ENCODE measurements at places on chromosomes 4 and X.

GRCh38 chrX:15500497-15500966 lies at the start of gene BMX:
Gene BMX, plus strand, starts transcription at chrX:15500807. Its CDS starts 7,547 bp downstream, at chrX:15508354.
- no peak for DNase-seq

GRCh38 chrX:39688576-39689375 lies 409.0 kb downstream of the BCOR start:
- peak; percentile 81 for DNase-seq

DNA sequence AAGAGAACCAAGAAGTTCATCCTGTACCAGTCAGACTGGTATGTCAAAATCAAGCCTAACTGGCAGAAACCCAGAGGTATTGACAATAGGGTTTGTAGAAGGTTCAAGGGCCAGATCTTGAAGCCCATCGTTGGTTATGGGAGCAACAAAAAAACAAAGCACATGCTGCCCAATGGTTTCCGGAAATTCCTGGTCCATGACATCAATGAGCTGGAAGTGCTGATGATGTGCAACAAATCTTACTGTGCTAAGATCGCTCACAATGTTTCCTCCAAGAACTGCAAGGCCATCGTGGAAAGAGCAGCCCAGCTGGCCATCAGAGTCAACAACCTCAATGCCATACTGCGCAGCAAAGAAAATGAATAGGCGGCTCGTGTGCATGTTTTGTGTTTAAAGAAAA lies 172.7 kb upstream of the MED14 start:
- no peak for DNase-seq

DNA sequence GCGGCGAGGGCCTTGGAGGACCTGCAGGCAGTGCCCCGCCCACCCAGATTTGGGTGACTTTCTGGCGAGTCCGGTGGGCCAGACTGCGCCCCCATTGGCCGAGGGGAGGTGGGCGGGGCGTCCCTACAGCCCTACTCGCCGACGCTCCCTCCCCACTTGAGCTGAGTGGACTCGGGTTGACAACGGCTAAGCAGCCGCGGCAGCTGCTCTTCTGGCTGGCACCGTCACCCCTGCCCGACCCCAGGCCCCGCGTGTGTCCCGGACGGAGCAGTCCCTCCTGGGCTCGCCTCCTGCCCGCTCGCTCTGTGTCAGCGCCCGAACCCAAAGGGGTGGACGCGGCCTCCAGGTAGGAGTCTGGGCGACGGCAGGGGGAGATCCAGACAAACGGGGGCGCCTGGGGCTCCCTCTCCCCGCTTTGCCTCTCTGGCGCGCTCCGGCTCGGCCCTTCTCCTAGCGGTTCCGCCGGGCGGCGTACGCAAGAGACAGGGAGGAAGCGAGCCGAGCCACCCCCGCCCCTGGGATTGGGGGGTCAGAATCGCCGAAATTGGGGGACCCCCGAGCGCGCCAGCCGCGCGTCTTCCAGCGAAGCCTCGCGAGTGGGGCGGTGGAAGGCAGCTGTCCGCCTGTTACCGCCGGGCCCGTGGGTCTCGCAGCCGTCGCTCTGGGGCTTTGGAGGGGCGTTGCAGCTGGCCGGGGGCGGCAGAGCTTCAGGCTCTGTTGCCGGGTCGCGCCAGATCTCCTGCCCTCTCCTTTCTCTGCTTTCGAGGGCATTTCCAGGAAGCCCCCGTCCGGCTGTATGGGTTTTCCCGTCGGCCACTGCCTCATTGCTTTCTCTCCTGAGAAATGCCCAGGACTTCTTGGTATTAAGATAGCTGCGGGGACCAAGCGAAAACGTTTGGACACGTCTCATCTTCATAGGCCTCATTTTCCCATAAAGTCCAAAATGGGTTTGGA lies 46.3 kb downstream of the STARD8 start:
- peak; percentile 24 for DNase-seq

GRCh38 chr4:104330125-104330905 lies 164.4 kb downstream of the CXXC4 start:
- DNase-seq = no peak

GRCh38 chr4:177860171-177860570 lies 417.9 kb upstream of the AGA start:
- no peak for DNase-seq

DNA sequence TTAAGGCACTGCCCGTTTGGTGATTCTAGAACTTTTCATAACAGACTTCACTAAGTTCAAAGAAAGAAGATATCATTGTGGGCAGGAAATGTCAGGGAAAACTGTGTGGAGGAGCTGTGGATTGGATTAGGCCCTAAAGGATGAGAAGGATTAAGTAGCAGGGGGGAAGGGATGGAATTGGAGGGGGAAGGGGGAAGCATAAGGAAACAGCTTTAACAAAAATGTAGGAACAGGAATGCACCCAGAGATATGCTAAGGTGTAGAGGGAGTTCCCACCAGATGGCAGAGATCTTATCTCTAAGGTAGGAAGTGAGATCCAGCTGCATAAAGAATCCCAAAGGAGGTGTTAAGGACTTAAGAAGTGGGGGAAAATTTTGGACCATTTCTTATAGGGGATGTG lies 114.5 kb downstream of the LARP7 start:
- no peak for DNase-seq

GRCh38 chr4:5527211-5527610 lies 181.1 kb downstream of the EVC2 start:
- DNase-seq = no peak

DNA sequence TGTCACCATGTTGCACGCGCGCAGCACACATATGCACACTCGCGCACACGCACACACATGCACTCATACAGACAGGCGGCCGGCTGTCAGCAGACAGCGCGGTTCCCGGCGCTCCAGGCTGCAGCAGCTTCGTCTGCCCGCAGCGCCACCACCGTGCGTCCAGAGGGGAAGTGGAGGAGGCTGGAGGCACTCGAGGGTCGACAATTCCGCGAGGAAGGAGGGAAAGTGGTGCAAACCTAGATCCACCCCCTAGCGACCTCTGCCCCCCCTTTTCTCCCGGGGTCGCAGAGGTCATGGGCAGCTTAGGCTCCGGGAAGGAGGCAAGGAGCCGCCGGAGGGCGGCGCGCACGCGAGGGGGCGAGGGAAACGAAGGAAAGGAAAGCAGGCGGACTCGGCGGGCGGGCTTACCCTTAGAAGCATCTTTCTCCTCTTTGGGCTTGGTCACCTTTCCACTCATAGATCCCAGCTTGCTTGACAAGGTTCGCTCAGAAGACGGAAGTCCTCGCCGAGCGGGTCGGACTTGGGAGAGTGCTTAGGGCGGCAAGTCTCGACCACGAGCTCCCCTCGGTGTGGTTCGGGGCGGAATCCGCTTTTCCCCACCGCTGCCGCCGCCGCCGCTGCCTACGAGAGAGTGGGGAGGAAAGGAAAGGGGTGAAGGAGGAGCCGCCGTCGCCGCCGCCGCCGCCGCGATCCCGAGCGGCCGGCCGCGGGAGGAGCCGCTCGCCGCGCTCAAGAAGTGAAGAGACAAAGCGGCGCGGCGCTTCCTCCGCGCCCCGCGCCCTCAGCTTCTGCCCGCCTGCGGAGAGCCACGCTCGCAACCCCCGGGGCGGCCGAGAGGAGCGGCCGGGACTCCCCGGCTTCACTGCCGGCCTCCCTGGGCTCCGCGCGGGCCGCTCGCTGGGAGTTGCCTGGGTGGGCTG lies 326.6 kb upstream of the F9 start:
- no peak for DNase-seq

- no peak for DNase-seq
These were observed 334.2 kb downstream of the FSTL5 start for GRCh38 chr4:161829591-161829990.

GRCh38 chrX:118839334-118839958 lies 15.8 kb downstream of the ZCCHC12 start:
- peak; percentile 73 for DNase-seq

GRCh38 chrX:92260102-92260501 lies 480.9 kb downstream of the PCDH11X start:
- DNase-seq = no peak

GRCh38 chrX:31656013-31656412 lies 584.2 kb upstream of the FTHL17 start:
- DNase-seq = no peak

- peak; percentile 51 for DNase-seq
These were observed 64.5 kb upstream of the CLDN34 start for GRCh38 chrX:9902656-9903055.

DNA sequence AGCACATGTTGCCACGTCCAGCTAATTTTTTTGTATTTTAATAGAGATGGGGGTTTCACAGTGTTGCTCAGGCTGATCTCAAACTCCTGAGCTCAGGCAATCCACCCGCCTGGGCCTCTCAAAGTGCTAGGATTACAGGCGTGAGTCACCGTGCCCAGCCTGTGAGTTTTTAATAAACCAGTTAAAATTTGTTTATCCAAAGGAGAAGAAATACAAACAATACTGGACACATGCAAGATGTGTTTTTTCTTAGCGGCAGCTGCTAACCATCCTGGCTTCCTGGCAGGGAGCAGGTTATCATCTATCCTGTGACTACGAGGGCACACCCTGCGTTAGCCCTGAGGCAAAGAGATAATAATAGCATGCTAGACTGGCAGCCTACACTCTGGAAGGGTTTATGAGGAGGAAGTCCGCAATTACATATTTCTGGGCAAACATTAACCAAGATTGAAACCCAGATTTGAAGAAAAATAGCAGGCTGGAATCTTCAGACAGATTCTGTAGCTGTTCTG lies 191.4 kb downstream of the SPRY1 start:
- DNase-seq = no peak

GRCh38 chr4:151324124-151324751 lies 1.2 kb downstream of the SH3D19 start:
- DNase-seq = peak; percentile 62

- DNase-seq = no peak
These were observed 62.9 kb upstream of the FRAS1 start for GRCh38 chr4:77994194-77994721.

GRCh38 chrX:136619899-136620505 lies 28.0 kb upstream of the CD40LG start:
- DNase-seq = no peak

DNA sequence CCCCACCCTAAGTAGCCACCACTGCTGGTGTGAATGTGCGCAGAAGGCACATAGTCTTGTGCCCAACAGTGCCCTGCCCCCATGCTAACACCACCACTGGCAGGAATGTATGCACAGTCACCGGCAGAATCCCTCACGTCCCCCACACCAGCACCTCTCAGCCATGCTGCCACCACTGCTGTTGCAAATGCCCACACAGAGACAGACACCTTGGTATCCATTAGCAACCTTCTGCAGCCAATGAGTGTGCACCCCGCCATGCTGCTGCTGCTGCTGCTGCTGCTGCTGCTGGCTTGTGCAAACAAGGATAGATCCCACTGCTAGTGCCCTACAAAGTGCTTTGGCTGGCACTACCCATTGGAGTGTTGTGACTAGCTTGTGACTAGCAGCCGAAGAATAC lies 52.4 kb upstream of the MMAA start:
- DNase-seq = no peak

- no peak for DNase-seq
These were observed 494.8 kb upstream of the AGA start for GRCh38 chr4:177937041-177937440.

GRCh38 chr4:105956569-105956968 lies 61.3 kb downstream of the NPNT start:
- DNase-seq = no peak

DNA sequence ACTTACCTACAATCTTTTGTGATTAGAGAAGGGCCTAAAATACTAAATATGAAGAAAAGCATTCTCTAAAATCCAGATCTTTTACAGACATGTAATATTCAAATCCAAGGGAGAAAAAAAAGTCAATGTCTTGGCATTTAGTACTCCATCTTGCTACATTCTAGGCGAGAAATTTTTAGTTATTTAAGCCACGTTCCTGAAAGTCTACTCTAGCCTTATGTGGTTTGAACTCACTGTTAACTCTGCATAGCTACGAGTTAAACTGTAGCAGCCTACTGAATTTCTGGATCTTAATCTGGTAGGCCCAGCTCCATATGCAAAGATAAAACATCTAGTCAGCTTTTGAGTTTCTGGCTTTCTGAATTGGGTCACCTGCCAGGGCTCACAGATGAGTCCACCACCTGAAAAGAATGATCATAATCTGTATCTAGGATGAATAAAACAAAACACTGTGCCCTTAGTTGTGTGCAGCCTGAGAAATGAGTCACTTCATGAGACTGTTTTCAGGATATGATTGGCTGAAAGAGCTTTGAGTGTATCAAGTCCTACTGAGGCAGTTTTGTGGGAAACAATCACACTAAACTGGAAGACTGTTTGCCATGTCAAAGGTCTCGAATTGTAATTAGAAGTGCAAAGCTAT lies 3.2 kb upstream of the NEK1 start:
- no peak for DNase-seq

- no peak for DNase-seq
These were observed 6.4 kb downstream of the ACE2 start for GRCh38 chrX:15594371-15594770.

- no peak for DNase-seq
These were observed 14.1 kb upstream of the PAPSS1 start for GRCh38 chr4:107734120-107734519.

- DNase-seq = no peak
These were observed 25.4 kb downstream of the ARFIP1 start for GRCh38 chr4:152805071-152805650.

DNA sequence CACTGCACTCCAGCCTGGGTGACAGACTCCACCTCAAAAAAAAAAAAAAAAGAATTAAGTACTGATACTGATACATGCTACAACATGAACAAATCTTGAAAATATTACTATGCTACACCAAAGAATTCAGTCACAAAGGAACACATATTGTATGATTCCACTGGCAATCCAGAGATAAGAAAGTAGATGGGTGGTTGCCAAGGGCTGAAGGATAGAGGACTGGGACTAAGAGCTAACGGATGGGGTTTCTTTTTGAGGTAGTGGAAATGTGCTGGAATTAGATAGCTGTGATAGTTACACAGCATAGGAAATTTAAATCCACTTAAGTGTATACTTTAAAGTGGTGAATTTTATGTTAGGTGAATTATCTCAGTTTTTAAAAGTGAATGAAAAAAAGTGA lies 12.5 kb downstream of the ATP11C start:
- DNase-seq = no peak

DNA sequence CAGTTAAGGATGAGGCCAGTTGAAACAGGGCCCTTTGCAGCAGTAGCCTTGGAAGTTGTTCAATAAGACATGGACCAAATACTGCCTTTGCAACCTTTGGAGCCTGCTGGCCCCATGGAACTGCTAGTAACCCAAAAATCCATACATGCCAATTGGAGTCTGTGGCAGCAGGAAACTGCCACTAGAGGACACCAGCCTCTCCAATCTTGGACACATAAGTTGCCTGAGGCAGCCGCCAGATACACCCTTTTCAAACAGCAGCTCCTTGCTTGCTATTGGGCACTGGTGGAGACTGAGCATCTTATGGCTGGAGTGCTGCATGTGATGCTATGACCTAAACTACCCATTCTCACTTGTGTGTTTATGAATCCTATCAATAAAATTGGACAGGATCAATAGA lies 14.8 kb upstream of the LAP3 start:
- DNase-seq = no peak

- DNase-seq = no peak
These were observed 821.7 kb downstream of the C4orf33 start for GRCh38 chr4:129917651-129918050.

GRCh38 chr4:7642741-7643458 lies 208.2 kb upstream of the PSAPL1 start:
- no peak for DNase-seq

DNA sequence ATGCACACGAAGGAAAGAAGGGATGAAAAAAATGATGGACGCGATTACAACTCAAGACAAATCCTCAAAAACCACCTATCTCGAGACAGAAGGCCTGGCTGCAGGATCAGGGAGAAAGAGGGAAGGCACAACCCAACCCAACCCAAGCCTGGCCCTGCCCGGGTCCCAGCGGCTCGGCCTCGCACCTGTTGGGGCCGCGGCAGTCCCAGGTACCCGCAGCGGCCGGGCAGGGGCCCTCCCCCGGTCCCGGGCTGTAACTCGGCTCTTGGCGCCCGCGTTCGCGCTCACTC lies 464 bp downstream of the RASGEF1B start:
- DNase-seq = no peak
